Effector CD8-positive, alpha-beta T cell (primary cell): ENCODE measurements at places on chromosomes 13 and 19.

GRCh38 chr13:71244161-71244560, 622.8 kb downstream of the DACH1 start:
- DNase-seq, result no peak

DNA sequence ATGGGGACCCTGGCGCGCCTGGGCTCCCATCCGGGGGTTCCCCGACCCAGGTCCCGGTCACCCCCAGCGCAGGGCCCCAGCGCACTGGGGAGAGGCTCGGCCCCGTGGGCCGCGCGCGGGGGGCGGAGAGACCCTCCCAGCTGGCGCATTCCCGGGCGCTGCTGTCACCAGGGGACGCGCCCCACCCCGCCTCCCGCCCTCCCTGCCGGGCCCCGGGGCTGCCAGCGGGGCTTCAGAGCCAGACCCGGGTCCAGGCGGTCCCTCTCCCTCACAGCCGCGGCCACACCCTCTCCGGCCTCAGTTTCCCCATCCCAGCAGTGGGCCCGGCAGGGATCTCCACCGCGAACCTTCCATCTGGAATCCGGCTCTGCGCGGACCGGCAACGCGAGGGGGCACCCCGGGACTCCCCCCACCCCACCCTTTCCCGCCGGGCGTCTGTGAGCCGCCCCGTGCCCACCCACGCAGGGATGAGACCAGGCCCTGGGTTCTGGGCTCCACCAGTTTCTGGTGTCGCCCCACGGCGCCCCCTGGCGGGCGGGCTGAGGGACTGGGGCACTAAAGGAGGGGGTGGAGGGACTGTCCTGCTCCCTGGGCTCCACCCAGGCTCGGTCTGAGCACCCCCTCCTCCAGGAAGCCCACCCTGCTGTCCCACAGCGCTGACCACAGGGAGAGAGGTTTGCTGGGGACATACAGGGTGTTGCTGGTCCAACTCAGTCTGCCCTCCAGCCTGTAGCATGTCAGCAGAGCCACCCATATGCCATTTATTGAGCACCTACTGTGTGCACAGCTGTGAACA, 878 bp upstream of the ADAMTSL5 start:
- DNase-seq, result peak; percentile 53

- DNase-seq, result peak; percentile 21
These were observed 515 bp downstream of the UFM1 start for GRCh38 chr13:38350114-38350617.

DNA sequence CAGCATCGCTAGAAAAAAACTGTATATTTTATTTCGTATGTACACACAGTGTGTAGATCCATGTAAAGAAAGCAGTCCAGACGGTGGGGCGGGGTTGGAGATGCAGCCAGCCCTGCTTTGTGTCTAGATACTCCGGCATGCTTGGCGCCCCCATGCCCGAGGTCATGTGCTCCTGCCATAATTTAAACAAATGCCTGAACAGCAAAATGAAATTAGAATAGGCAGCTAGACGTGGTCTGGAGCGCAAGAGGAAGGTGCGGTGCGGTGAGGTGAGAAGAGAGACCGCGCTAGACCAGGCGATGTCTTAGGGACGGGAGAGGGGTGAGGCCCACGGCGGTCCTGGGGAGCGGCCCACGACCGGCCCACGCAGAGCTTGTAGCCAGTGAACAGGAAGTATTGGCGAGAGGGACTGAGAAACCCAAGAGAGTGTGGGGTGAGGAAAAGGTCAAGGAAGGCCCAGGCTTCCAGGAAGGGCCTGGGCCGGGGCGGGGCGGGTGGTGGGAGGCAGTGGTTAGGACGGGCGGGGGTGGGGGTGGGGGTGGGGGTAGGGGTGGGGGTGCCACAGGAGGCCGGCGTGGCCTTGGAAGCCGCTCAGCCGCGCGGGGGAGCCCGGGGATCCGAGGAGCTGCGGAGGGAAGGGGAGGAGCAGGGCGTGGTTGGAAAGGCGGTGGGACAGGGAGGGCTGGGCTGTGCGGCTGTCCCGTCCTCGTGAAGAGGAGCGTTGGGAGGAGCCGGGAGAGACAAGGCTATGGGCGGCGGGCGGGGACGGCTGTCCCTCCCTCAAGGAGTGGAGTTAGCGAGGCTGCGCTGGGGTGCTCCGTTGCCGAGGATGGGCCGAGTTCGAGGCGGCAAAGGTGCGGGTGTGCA, 254.7 kb upstream of the SGCG start:
- DNase-seq, result no peak
